HT-29 (cell line): ENCODE measurements at places on chromosomes 5 and 9. TPM values are rescaled to one million over a fixed set of nuclear protein-coding genes. Genes with fewer than 3 reads are reported as not detected.

SQSTM1 gene
- 1,334 and 1,661 TPM in 2 replicates for total RNA-seq

PCDHGB3 gene
- total RNA-seq: 0.41 and 0.47 TPM in 2 replicates

PCDHA1 gene
- not detected in 2 replicates for total RNA-seq

TLX3 gene
- total RNA-seq: not detected in 2 replicates

TOPORS gene
- 11.3 and 12.9 TPM in 2 replicates for total RNA-seq

CDKN2B-AS1 gene
- total RNA-seq: 6.7 and 6.9 TPM in 2 replicates

CSF1R gene
- not detected in 2 replicates for total RNA-seq

CXCL14 gene
- not detected in 2 replicates for total RNA-seq
